ENCODE measurements at places on chromosomes 3 and 15.
A peak's percentile ranks its signal among the peaks of the same experiment; 100 is the strongest.

DNA sequence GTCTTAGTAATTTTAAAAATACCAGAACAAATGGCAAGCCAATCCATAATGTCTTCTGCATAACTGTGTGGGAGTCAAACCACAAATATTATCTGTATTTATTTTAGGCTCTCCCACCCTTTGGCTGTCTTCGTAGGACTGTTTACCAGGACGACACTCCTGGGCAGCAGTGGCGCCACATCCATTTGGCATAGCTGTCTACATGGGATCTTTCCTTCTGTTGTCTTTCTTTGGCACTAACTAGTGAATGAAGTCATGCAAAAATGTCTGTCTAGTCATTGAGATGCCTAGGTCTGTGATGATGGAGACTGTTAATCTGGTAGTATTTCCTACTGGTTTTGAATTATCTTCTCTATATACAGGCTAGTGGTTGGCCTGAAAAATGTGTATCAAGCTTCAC is 54.0 kb upstream of the CHMP2B start:
- DNase-seq = no peak

DNA sequence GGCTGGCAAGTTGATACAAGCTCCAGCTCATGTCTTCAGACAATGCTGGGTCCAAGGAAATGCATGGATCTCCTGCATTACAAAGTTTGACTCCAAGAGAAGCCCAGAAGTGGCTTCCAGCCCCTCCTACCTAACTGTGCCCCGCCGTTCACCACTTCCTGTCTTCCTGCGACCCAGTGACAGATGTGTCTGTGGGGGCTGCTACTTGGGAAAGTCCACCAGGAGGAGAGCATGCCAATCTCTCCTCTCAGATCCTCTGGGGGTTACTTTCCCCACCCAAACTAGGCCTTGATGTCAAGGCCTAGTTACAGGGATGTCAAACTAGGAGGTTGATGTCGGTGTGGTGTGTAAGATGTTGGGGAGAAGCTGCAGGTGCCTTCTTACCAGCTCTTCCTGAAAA is 133.6 kb upstream of the RASGRP1 start:
- DNase-seq = peak; percentile 69

DNA sequence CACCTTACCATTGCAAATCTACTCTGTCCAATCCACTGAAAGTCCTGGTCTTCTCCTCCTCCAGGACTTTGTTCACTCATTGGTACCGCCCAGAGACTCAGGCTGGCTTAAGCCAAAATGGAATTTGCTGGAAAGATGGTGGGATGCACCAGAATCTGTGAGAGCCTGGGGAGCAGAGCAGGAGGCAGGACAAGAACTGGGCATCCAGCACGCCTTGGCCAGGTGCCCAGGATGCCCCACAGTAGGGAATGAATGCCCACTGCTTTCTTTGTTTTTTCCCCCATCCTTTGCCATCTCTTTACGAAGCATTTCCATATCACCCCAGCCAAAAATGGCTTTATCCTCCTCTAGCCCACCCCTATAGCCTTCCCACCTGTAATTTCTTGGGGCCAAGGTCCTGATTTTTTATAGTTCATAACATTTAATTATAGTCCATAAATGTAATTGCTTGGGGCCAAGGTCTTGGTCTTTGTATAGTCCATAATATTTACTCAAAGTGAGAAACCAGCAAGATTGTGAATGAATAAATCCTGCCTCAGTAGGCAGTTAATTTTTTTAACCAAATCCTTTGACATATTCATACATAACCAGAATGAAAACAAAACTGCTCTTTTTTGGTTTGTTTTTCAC is 23.3 kb upstream of the IREB2 start:
- no peak for DNase-seq

GRCh38 chr3:140270329-140270728 is 335.3 kb downstream of the CLSTN2 start:
- no peak for DNase-seq

DNA sequence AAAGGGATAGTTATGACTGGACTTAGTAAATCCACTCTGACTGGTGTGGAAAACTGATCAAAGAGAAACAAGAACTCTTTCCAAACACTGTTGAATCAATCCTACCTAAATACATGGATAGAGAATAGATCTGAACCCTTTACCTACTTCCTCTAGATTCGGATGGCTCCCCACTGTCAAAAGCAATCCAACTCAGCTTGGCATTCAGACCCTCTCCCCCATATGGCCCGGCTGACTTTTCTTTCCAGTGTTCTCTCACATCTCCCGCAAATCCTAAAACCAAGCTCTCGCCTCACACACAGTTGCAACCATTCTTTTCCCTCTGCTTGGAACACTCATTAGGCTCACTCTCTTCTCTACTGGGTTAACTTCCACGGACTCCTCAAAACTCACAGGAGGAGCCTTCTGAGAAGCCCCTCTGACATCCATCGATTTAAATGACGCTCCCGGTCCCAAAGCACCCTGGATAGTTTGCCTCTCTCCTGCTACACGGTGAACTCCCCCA is 639 bp downstream of the SPICE1 start:
- no peak for DNase-seq

DNA sequence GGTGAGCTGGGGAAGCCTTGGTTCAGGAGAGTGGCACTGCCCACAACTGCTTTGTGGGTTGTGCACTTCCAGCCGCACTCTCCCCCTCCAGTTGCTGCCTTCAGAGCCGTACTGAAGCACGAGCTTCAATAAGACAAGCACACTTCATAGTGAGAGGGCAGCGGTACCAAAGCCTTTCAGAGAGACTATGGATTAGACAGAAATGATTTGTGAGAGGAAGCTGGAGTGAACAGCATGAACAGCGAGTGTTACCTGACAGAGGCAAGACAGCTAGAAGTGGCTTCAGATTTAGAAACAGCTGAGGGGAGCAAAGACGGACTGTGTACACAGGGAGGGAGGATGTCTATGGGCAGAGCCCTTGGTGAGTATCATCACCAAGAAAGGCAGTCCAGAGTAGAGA is 31.1 kb downstream of the HCLS1 start:
- DNase-seq = no peak
